Muscle of leg (tissue), 16 donors: ENCODE measurements at places on chromosomes 7 and 10. TPM values are rescaled to one million over a fixed set of nuclear protein-coding genes. Genes with fewer than 3 reads are reported as not detected.

The TCAF2 gene
- total RNA-seq = 9.4 TPM

The FEZF1 gene
- total RNA-seq = not detected

The PRKCQ gene
- total RNA-seq = 16.5 TPM

The ZP3 gene
- total RNA-seq = 0.49 TPM

The SKIDA1 gene
- total RNA-seq = 2.6 TPM

The GIMAP5 gene
- 11.6 TPM for total RNA-seq

The DCLRE1A gene
- 6.6 TPM for total RNA-seq

The CALHM2 gene
- 10.5 TPM for total RNA-seq

The MKX gene
- 14.7 TPM for total RNA-seq

The STEAP1 gene
- total RNA-seq = 5.5 TPM
